Activated B cell treated with CpG ODN at 0.5 μM for 24 hours (primary cell): ENCODE measurements at places on chromosomes 1 and 21. TPM values are rescaled to one million over a fixed set of nuclear protein-coding genes. Genes with fewer than 3 reads are reported as not detected.

DNA sequence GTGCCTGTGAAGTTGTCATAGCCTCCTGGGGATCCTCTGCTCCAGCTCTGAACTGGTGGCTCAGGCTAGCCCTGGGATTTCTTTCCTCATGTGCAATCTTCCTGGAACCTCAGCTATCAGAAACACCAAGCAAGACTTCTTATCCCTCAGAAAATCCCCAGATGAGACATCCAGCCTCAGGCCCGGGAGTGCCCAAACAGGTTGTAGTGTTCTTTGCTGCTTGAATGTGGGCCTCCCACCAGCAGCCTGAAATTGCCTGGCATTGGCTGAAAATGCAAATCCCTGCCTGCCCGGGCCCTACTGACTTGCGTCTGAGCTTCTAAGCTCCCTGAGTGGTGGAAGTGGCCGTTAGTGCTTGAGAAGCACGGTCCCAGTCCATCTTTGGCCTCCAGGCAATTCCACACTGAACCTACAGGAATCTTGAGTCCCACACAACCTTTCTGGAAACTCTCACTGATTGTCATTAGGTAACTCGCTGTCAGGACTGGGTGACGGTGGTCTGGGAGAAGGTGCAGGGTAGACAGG, 146.8 kb downstream of the ZBTB18 start:
- no peak for DNase-seq

DNA sequence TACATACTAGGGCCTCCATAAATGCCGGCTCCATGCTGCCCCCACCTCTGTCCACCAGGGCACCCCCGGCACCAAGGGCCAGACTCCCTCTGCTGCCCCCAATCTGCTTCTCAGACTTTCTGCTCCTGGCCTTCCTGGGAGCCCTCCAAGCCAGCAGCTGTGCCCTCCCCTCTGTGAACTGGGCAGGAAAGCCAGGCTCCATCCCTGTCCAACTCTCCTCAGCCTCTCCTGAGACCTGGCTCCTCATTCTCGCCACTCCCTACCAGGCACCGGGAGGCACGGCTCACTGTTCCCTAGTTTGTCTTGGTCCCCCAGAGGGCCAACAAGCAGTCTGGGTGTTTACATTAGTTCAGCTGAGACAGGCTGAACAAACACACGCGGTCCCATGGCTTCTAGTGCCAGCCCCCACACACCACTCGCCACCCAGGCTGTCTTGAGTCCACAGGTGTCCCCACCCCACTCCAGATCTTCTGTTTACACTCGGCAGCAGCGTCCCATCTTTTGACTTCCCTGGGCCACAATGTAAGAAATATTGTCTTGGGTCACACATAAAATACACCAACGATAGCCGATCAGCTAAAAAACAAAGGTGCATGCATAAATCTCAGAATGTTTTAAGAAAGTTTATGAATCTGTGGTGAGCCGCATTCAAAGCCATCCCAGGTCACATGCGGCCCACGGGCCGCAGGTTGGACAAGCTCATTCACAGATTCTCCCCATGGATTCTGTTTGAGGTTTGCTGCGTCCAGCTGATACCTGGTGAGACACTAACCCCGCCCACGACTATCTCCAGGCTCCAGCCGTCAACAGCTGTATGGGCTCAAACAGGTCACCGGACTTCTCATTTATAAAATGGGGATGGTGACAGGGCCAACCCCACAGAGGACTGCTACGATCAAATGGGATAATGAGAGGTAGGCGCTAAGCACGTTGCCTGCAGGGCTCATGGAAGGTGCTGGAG, 29.5 kb upstream of the ECE1 start:
- DNase-seq: no peak

DNA sequence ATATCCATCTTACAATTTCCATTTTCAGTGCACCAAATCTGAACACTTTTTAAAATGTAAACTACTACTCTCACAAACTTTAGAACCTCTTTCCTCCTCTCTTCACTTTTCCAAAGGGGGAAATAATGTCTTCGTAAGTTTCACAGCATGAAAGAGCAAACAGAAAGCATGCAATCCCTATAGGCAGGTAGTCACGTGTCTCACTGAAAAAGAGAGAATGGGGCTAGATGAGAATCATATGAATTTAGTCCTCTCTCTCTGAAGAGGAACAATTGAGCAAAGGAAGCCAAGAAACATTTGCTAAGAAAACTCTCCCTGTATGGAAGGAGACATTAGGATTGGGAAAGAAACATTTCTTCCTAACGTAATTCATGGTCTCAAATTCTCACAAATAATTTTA, 613.9 kb downstream of the PLA2G4A start:
- DNase-seq: no peak

DNA sequence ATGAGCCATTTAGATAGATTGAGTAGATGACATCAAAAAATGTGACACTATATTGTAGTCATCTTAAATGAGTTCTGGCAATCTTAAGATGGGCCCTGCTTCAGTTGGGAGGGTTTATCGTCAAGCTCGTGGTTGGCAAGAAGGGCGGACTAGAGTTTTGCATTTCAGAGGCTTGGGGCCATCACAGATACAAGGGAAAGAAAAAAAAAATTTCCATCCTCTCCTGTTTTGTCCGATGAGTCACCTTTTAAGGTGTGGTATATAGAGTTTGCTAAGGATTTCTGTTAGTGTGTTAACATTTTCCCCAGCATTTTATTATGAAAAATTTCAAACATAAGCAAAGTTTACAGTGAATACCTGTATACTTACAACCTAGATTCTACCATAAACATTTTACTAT, 31.8 kb upstream of the KCNQ4 start:
- no peak for DNase-seq

- DNase-seq: no peak
Measured at GRCh38 chr1:153355445-153356071, 2.1 kb upstream of the S100A9 start.

- no peak for DNase-seq
Measured at GRCh38 chr1:89687254-89687653, 54.3 kb downstream of the LRRC8C start.

TRAF3IP3 gene
- total RNA-seq: 158 and 166 TPM in 2 replicates

ZNF436 gene
- total RNA-seq: 5.1 and 5.6 TPM in 2 replicates

KCNA2 gene
- total RNA-seq: 0.12 and 0.13 TPM in 2 replicates

BCAS2 gene
- total RNA-seq: 33.1 and 36.3 TPM in 2 replicates

SLC45A1 gene
- total RNA-seq: 0.33 and 0.34 TPM in 2 replicates
